ENCODE measurements at places on chromosomes 4 and X. TPM values are rescaled to one million over a fixed set of nuclear protein-coding genes. Genes with fewer than 3 reads are reported as not detected.
A peak's percentile ranks its signal among the peaks of the same experiment; 100 is the strongest.

Gene TLR6
- total RNA-seq, result 1.5 TPM

Gene MUC7
- total RNA-seq, result not detected

Gene USP17L12
- total RNA-seq, result not detected

Gene COL25A1
- total RNA-seq, result 1.8 TPM

Gene AKAP14
- not detected for total RNA-seq

Gene CXCL8
- total RNA-seq, result not detected

Gene RCHY1
- total RNA-seq, result 26.8 TPM

Gene AWAT2
- not detected for total RNA-seq

Gene RHOXF2
- total RNA-seq, result not detected

Gene CLOCK
- total RNA-seq, result 16.8 TPM

Gene NXF2B
- not detected for total RNA-seq

Gene SLC38A5
- 5.0 TPM for total RNA-seq

Gene PAGE1
- total RNA-seq, result not detected

Gene SCD5
- 11.0 TPM for total RNA-seq

DNA sequence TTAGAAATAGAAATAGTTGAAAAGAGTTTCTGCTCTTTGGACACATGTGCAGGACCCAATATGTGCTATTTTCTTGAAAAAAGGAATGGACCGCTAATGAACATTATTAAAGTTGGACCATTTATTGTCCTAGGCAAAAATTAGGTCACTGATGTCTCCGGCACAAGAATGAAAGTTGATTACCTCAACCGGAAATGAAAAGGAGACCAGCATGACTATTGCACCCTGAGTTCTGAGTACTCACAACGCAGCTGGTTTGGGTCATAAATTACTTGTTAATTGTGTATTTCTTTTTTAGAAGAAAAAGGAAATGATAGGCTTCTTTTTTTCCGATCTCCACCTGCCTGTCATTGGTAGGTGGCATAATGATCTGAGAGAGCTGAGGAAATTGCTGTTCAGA, 232.7 kb downstream of the ARHGAP24 start:
- DNase-seq, result no peak

DNA sequence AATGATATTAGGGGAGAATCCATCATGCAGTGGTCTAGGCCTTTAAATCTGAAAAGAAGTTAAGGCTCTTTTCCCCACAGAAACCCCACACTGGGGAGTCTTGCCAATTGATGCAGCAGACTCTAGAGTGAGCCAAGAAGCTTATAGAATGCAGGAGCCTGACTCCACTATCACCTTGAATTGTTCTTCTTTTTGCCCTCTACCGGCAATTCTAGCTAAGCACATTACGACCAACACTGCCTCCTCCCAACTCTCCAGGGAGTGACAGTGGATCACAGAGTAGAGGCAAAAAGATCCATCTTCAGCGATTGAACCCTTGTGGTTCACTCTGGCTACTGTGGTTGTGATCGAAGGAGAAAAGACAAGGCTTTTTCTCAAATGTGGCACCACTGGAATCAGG, 331.5 kb downstream of the NKX6-1 start:
- no peak for DNase-seq

- no peak for DNase-seq
These were observed 31.7 kb downstream of the SCML1 start for GRCh38 chrX:17768997-17769396.

DNA sequence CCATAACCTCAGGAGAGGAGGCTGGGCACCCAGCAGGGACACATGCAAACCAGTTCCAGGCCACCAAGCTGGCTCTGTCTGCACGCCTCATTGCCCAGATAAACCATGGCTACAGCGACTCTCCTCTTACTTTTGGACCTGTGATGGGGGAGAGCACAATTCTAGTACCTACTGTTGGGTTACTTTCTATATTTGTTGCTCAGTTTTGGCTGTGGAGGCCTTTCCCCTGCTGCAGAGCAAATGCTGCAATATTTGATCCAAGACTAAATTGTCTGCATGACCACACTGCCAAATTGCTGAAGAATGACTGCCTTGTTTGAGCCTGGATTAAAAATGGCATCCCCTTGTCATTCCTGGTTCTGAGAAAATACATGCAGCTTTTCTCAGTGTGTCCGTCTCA, 253.5 kb downstream of the ARHGAP10 start:
- DNase-seq, result no peak

GRCh38 chr4:40687676-40688389, 58.2 kb upstream of the RBM47 start:
- DNase-seq, result no peak

DNA sequence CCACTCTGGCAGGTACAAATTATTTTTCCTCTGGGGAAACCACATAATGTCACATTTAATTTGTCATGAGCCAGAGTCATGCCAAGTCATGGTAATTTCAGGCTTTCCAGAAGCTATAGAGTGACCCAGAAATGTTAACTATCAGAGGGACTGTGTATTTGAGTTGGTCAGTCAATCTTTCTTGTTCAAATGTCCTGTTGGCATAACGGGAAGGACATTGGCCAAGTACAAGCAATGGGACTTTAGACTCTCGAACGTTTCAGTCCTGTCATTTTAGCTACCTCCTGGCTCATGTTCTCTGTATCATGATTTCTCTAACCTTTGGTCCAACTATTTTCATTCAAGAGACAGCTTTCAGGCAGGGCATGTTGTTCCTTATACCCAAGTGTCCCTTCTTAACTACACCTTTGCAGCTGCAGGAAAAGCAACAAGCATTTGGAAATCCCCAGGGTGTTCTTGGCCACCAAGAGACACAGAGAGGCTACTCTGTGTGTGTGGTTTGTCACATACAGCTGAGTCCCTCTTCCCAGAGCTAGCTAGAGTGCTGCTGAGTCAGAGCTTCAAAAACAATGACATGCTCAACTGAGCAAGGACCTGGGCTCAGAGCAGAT, 142.6 kb downstream of the EGF start:
- DNase-seq, result no peak

- DNase-seq, result no peak
These were observed 321.6 kb upstream of the PCDH10 start for GRCh38 chr4:132827522-132827921.

- DNase-seq, result no peak
These were observed 248.4 kb upstream of the TTC29 start for GRCh38 chr4:147194114-147194513.

DNA sequence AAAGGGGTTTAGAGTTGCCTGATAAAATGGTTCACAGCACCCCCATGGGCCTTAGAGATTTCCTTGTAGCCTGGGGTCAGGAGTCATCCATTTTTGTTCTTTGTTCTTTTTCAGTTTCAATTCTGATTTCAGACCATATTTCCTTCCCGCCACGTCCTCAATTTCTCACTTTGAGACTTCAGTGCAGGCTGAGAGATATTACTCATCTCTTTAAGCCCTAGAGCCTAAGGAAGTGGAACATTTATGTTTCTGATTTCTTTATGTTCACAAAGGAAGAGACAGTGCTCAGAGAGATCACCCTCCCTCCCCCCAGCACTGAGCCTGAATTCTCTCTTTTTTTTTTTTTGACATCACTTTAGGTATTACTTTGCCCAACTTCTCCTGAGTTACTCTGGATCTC, 56.3 kb downstream of the MSN start:
- DNase-seq, result no peak

GRCh38 chr4:86840858-86841257, 8.3 kb downstream of the SLC10A6 start:
- no peak for DNase-seq

DNA sequence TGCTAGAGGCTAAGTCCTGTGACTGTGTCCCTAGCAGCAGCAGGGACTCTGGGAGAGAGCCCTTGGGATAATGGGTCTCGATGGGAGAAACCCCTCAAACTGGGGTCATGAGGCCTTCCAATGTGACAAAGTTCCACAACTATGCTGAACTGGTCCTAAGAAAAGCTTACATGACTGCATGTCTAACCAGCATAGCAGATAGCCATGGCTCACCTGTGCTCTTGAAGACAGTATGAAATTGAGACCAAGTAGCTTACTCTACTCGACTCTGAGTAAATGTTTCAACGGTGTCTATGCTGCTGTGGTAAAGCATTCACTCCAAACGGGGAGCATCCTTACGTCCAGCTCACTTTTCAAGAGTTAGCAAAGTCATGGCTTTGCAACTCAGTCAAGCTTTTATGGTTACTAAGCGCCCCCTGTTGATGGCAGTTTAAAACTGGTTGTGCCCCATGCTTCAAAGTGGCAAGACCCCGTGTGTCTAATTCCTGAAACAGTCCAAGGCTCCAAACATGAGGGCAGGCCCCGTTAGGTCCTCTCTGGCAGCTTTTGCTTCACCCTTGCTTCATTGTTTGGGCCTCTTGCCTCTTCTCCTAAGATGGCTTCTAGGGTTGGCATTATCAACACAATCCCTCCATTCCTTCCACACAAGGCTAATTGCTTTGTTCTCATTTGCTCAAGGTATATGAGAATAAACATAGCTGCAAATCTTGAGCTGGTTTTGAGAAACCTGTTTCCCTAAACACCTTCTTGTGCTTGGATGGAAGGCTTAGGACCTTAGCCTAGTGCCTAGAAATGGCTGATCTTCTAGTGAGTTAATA, 46.6 kb downstream of the CCNG2 start:
- DNase-seq, result peak; percentile 40

DNA sequence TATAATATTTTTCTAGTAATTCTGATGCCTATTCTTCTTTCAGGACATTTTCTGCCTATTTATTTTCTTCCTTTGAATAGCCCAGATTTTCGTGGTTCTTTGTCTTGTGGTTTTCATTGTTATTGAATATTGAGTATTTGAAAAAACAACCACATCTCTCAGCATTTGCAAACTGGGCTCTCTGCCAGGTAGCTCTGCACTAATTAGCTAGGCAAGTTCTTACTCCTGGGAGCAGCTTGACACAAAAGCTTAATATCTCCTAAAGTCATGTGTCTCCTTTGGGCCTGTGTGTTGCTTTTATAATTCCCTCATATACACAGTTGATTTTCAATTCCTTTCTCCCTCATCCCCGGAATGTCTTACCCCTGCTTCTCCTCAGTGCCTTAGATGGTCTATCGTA, 413.5 kb upstream of the GRIA3 start:
- no peak for DNase-seq

GRCh38 chr4:125105561-125105960, 209.2 kb upstream of the FAT4 start:
- DNase-seq, result no peak

DNA sequence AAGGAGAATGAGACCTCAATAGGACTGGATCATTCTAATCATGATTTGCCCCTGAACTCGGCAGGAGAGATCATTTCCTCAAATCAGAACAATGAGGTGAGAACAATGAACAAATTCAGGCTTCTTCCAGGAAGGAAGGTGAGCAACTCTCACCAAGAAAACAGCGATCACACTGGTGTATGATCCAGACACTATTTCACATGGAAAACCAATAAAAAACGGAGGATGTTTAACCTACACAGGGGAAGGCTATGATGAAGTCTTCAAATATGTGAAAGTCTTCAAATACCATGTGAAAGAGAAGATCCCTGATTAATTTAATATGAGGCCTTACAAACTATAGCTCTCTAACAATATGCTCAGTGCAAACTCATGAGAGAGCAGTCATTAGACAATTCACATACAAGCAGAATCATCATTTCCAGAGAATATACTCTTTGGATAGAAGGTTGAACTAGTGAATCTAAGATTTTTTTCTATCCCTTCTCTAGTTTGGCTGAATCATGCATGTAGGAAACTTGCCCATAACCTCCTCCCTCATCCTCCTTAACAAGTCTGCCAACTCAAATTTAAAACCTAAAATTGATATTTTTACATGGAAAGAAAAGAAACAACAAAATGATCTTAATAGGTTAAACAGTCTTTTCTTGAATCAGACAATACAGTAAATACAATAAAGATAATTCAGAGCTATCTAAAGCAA, 122.5 kb downstream of the ADAMTS3 start:
- DNase-seq, result no peak

DNA sequence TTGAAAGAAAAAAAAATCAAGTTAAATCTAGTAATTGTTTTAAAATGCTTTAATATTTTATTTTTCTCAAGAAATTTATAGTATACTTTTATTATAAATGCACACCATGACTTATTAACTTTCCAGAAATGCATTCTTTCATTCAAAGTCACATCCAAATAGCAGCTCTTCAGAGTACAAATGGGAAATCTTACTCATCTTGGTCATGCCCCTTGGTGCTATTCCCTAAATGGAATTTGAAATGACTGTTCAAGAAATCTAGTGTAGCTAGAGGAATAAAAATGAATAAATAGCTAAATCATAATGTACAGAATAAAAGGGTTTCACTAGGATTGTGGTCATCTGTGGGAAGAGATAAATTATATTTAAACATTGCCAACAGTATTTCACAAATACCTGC, 1139.7 kb downstream of the PCDH18 start:
- DNase-seq, result no peak

GRCh38 chrX:69027181-69028005, 137.9 kb downstream of the PJA1 start:
- no peak for DNase-seq

- no peak for DNase-seq
These were observed 1569.7 kb upstream of the IGFBP7 start for GRCh38 chr4:58679886-58680285.

- DNase-seq, result no peak
These were observed 130.9 kb downstream of the RELL1 start for GRCh38 chr4:37555322-37555721.

- DNase-seq, result no peak
These were observed 103.0 kb downstream of the SYNPO2 start for GRCh38 chr4:118991686-118992085.

GRCh38 chrX:72545990-72546389, 26.7 kb downstream of the HDAC8 start:
- no peak for DNase-seq

- DNase-seq, result no peak
These were observed 39.8 kb downstream of the HAND2 start for GRCh38 chr4:173490256-173490655.

DNA sequence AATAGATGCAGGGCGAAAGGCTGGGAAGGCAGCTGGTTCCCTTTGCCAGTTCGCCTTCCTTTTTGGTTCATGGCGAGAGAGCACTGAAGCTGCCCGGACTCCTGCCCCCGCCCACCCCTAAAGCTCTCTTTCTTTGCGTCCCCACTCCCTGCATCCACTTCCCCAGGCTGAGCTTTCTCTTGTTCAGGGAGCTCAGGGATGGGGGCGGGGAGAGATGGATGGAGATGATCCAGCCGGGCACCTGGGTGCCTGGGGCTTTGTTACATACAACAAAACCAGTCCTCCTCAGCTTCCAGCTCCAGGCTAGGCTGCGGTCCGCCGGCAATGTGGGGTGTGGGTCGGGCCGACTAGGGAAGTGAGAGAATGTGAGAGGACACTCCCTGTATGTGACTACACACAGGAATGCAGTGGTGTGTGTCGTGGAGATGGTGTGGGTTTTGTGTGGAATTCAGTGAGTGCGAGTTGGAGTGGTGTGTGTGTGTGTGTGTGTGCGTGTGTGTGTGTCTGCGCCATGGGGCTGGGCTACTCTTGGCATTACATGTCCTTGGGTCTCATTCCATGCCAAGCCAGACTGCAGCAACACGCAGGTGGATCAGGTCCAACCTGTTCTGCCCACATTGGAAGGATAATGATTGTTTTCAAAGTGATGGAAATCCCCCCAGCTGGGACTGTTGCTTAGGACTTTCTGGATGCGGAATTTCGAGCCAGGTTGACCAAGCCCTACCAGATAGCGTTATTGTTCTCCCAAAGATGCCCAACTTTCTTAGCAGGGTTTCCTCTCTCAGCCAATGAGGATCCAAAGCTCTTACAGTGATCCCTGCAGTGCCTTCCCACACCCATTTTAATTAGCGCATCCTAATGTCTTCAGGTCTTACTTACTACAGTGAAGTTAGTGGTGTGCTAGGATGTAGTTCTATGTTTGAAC, 149.4 kb upstream of the CHRDL1 start:
- DNase-seq, result no peak

- no peak for DNase-seq
These were observed 27.1 kb upstream of the NSUN7 start for GRCh38 chr4:40722576-40723161.

GRCh38 chr4:108466936-108467902, 153.2 kb upstream of the RPL34 start:
- no peak for DNase-seq

GRCh38 chrX:49191574-49192011, 5.4 kb upstream of the PRICKLE3 start:
- no peak for DNase-seq

All from uterus (tissue), 4 donors.